ENCODE measurements at places on chromosomes 2 and 18.

DNA sequence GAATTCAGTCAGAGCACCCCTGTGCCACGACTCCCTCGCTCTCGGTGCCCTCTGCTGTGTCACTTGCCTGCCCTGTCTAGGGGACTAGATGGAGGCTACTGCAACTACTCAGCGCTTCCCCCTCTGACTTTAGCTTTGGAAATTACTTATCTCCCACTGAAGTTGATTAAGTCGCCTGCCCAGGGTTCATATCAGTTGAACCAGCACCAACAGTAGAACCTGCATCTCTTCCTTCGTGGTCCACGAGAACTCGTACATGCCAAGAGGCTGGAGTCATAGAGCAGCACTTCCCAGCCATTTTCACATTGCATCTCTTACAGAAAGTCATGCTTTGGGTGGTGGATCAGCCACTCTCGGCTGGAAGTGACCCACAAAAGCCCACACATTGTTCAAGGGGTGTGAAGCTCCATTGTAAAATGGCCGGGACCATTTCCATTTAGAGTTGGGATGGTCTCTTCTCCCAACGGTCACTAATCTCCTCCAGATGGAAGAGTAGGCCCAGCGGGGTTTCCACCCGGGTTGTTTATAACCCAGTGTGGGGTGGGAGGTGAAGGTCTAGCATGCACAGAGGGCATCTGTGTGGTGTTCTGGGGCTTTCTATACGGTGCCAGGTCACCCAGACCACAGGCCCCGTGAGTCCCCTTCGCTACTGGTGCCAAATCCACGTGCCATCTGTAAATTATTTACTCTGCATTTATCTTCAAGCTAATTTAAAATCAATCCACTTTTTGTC lies 38.0 kb downstream of the STEAP3 start:
- no peak for DNase-seq

DNA sequence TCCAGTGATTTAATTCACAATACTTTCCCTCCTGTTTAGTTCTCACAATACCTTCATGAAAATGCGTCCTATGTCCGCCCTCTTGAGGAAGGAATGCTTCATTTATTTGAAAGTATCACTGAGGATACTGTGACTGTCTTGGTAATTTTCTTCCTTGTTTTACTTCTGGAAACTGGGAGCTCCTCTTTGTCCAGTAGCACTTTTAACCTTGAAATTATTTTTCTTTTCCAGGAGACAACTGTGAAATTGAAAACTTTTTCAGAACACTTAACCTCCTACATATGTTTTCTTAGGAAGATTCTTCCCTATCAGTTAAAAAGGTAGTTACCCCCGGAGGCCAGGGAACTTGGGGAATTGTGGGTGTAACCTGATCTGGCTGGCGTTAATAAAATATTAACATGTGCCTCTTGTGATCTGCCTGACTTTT lies 58.9 kb upstream of the STON1 start:
- DNase-seq: peak; percentile 56

DNA sequence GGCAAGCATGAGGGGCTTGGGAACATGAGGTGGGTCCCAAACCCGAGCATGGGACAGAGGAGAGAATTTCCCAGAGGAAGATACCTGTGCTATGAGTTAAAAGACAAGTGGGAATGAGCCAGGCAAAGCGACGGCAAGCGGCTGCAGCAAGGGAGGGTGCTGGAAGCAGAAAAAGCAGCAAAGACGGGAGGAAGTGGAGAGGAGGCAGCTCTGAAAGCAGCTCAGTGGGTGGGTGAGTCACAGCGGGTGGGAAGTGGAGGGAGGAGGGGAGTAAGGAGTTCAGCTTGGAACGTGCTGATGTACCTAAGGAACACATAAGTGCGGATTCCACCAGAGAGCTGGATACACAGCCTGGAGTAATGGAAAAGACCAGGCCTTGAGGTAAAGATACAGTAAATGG lies 41.4 kb downstream of the THUMPD2 start:
- no peak for DNase-seq

GRCh38 chr2:70513738-70514137 lies 39.9 kb downstream of the TGFA start:
- DNase-seq: no peak

DNA sequence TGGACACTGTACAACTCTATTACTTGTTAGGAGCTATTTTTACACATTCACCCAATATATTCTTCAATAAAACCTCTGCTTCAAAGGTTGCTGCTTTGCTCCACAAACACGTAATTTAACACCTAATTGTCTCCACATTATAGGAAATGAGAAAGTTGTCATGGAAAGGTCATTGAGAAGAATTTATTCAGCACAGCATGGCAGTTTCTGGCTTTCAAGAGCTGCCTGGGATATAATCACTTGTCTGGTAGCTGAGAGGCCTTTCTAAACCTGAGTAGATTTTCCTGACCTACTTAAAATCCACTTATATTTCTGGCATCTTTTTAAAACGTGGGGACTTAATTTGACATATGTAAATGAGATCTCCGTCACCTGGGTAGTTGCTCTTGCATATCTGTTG lies 216.1 kb downstream of the ZNF804A start:
- no peak for DNase-seq

- no peak for DNase-seq
Measured at GRCh38 chr18:56974141-56974540, 172.7 kb upstream of the BOD1L2 start.
